Amniotic stem cell (primary cell): ENCODE measurements at places on chromosomes 2 and 18.

DNA sequence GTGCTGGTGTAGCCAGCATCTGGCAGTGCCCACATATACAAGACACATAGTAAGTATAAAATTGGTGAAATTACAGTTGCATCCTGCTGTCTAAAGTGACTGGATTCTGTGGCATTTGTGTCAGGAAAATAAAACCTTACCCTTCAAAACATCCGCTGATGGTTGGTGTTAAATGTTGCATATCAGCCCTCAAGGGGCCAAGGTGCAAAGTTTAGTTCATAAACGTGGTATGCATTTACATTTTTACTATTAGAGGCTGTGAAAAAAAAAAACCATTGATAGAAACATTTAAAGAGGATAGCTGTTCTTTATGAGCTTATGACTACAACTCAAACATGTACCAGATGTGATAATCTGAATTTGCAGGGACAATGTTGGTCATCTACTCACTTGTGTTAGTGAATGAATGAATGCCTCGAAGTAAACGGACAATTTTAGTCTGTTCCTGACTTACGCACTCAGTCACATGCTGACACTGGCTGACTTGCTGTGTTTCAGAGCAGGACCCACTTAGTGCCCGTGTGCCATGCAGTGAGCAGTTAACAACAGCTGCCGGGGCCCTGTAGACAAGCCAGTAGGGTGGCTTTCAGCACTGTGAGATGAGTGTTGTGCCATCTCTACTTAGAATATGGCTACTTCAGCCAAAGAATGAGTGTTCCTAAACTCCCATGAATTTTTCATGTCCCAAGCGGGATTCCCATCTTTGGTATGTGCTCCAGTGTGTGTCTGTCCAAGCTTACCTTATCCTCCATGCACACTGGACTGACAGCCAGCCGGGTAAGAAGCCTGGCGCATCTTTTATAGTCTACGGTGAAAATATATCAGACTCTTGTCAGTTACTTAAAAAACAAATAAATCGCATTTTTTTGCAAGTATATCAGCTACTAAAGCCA, 5.3 kb downstream of the ALKAL2 start:
- DNase-seq = no peak

GRCh38 chr18:58093311-58093803, 49.3 kb downstream of the NEDD4L start:
- no peak for DNase-seq

- no peak for DNase-seq
Measured at GRCh38 chr18:56382541-56382940, 255.9 kb downstream of the TXNL1 start.

DNA sequence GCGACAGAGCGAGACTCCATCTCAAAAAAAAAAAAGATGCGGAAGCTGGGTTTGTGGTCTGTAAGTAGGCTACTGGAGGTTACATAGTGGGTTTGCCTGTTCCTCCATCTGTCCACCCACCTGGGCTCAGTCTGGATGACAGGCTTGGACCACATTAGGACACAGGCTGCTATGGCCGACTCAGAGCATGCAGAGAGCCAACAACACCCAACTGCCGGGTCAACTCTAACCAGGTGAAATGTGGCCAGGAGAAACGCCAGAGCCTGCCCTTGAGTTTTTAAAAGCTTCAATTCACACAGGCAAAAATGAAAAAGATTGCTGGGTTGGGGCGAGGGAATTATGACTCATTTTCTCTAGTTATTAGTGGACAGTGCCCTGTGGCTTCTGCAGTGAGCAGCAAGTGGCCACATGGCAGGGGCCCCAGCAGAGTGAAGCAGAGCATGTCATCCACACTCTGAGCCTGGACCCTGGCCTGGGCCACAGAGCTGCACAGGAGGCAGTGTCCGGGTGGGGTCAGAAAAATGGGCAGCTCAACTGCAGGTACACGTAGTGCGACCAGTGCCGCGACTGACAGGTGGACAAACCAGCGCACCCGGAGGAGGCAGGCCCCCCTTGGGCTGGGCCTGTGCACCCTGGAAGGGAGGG, 67.4 kb downstream of the BIN1 start:
- no peak for DNase-seq

DNA sequence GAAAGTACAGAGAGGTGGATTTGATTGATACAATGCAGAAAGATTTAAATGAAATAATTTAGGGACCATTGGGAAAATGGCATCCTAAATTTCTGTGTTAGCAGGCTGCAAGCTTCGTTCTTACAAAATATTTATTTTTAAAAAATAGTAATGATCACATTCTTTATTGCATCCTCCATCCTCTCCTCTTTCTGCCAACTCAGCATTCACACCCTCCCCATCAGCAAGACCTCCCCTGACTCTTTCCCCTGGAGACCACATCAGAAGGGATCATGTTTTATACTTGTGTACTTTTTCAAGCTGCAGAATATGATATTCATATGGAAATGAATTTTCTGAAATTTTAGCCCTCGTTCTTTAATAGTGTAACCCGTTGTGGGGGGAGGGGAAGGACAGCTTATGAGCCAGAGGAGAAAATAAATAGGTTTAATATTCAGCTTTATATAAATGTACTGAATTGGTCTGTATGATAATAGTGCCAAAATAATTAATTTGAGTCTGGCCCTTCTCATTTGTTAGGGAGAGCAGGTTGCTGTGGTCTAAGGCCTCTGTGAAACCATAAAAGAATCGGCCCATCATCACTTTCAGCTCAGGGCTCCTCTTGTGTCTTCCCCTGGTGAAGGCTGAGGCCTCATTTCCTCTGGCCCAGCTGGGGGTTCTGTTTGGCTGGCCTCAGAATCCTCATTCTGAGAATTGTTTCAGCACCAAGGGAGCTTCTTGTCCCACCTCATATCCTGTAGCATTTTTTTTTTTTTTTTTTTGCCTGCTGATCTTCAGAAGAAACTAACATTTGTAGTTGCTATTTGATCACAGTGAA, 330.8 kb downstream of the TXNL1 start:
- no peak for DNase-seq

GRCh38 chr2:189045836-189046235, 71.7 kb downstream of the COL3A1 start:
- no peak for DNase-seq

- no peak for DNase-seq
Measured at GRCh38 chr2:155679647-155680046, 652.9 kb downstream of the NR4A2 start.

DNA sequence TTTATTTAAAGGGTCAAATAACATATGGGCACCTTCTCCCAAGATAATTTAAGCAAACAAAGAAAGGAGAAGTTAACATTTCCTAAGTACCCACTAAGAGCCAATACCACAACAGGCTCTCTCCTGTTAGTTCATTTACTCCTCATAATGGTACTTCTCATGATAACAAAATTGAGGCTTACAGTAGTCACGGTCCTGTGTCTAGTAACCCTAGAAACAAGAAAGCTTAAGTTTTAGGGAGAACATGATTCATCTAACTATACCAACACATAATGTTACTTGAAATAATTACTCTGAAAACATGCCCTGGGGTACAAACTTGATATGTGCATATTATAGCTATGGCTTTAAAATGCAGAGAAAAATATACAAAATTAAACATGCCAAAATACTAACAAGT, 19.8 kb downstream of the IWS1 start:
- DNase-seq = no peak

- DNase-seq = no peak
Measured at GRCh38 chr2:67566958-67567635, 170.0 kb downstream of the ETAA1 start.

DNA sequence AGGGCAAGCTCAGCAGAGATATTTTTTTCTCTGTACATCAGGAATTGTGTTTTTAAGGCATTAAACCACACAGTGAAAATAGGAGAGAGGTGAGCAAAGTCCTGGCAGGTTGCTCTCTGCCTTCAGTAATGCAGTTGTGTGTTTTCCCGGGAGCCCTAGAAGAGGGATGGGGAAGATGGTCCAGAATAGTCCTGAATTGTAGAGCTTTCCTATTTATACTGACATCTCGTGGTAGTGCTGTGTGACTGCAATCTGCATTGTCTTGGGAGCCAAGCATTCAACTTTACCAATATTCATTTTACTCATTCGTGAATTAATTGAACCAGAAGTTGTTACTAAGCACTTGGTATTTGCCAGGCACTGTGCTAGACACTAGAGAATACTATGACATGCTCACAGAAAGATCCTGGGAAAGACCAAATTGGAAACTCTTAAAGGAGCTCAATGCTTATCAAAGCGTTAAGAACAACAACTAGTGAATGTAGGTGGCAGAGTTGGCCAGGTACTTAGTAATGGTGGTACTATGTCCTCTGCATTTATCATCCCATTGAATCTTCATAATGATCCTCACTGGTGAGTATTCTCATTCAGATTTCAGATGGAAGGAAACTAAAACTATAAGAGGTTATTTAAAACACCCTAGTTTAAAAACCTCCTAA, 214.6 kb downstream of the TRIB2 start:
- no peak for DNase-seq

DNA sequence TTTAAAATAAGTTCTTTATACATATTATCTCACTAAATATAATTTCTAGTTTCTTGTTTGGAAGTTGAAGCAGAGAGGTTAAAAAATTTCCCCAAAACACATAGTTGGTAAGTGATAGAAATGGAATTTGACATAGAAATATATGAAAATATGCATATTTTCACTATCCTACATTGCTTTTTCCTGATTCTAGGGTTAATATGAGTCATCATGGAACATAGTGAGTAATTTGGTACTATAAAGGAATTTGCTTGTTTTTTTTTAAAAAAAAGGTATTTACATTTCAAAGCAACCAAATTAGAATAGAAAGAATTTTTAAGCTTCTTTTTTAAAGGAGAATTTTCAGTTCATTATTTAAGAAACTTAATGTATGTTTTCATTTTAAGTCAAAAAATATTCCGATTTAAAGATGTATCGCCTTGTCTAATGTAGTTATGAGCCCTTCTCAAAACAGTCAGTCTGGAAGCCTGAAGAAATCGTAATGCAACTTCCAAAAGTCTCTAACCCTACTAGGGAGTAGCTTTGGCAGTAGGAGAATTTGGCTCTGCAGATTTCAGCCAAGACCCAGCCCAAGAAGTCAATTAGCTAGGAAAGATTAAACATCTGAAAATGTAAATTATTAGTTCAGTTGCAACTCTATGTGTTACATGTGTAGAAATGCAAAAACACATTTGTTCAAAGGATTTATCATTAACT, 147.3 kb downstream of the RDH14 start:
- peak; percentile 9 for DNase-seq
